RWPE1 (cell line): ENCODE measurements at places on chromosomes 4 and X.

- no peak for DNase-seq
These were observed 7.0 kb downstream of the RTL5 start for GRCh38 chrX:72124540-72125201.

- DNase-seq = no peak
These were observed 550.3 kb downstream of the SMARCA1 start for GRCh38 chrX:128973033-128973432.

- no peak for DNase-seq
These were observed 212.4 kb downstream of the NR3C2 start for GRCh38 chr4:148229798-148230197.

DNA sequence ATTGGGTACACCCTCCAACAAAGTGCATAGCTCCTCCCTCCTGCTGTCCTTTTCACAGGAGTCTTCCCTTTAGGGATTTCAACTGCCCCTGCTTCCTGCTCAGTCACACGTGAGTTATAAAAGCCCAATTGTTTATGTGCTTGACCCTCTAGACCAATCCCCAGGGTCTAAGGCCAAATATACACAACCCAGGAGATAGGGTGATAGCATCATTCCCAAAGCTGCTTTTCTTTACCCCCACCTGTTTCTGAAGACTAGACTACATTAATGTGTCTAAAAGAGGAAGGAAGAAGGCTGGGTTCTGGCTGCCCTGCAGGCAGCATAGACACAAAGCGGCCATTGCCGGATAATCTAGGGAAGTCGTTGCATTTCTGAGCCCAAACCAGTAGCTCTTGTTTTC is 526.7 kb upstream of the FRG1 start:
- no peak for DNase-seq

DNA sequence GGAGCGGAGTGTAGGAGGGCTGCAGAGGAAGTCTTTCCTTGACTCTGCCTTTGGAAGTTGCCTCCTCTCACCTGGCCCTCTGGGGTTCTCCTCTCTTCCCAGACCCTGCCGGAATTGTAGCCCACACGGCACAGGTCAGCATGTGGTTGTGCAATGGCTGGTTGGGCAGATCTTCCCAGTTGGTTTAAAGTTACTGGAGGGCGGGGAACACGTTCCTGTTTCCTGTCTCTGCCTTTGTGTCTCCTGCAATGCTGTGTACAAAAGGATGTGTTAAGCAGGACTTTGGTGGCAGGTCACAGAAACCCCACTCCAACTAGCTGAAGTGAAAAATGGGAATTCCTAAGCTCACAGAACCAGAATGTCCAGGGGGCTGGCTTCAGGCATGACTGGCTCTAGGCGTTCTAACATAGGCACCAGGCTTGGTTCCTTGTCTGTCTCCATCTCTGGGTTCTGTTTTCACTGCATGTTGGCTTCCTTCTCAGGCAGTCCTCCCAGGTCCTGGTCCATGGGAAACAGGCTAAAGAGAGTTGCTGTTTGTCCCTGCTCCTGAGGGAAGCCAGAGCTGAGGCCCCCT is 19.9 kb downstream of the SORCS2 start:
- no peak for DNase-seq

- no peak for DNase-seq
These were observed 674.8 kb downstream of the RAPGEF2 start for GRCh38 chr4:159777689-159778088.

DNA sequence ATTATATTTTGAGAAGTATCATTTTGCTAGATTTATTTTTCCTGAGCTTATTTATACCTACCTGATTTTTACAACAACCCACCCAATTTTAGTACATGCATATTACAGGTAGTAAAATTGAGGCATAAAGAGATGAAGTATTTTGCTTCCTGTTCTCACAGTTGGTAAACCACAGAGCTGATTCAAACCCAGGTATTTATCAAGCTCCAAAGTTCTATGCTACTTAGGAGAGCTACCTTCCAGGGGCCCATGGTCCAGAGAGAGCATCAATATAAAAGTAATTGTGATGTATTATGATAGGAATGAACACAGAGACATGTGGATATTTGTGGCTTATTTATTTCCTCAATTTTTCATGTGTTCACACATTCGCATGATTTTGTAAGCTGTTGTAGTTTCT is 20.2 kb upstream of the GBA3 start:
- DNase-seq = no peak

GRCh38 chr4:3486541-3487540 is 23.7 kb downstream of the DOK7 start:
- DNase-seq = no peak

DNA sequence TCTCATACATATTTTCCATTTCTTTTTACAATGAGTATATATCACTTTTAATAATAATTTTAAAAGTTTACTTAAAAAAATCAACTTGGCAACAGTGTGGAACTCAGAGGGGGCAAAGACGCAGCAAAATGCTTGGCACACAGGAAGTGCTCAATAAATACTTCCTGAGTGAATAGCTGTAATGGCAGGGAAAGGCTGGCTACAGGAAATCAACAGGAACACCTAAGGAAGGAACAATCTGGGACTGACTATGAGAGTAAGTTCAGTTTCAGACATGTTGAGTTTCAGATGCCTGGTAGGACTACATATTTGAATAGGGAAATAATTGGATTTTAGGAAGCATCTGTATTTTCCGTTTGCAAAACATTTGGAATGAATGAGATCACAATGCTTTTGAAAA is 137.6 kb downstream of the SCLT1 start:
- no peak for DNase-seq

DNA sequence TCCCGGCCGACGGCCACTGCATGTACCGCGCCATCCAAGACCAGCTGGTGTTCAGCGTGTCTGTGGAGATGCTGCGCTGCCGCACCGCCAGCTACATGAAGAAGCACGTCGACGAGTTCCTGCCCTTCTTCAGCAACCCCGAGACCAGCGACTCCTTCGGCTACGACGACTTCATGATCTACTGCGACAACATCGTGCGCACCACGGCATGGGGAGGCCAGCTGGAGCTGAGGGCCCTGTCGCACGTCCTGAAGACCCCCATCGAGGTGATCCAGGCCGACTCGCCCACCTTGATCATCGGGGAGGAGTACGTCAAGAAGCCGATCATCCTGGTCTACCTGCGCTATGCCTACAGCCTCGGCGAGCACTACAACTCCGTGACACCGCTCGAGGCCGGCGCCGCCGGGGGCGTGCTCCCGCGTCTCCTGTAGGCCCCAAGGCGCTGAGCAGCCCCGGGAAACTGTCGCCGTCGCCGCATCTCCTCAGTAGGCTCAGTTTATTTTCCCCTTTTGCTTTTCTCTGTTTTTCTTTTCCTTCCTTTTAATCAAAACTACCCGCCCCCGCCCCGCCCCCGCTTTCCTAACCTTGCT is 799 bp downstream of the OTUD6A start:
- no peak for DNase-seq

GRCh38 chrX:40646489-40647306 is 663 bp downstream of the CXorf38 start:
- peak; percentile 4 for DNase-seq

- DNase-seq = no peak
These were observed 899.5 kb upstream of the INTU start for GRCh38 chr4:126733301-126733700.

DNA sequence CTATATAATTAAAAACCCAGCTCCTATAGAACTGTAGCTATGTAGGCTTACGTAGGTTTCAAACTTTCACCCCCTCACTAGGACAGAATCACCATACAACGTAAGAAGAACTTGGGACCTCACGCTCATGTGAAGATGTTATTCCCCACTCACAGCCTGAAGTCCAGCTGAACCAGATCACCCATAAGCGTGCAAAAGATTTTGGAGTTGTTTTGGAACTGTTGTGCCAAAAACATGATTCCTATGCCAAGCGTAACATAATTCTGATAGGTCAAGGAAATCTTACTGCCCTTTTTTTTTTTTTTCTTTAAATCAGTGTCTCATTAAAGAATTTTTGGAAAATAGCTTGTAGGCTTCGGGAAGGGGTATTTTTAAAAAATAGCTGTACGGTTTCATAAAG is 57.0 kb downstream of the LCORL start:
- no peak for DNase-seq

DNA sequence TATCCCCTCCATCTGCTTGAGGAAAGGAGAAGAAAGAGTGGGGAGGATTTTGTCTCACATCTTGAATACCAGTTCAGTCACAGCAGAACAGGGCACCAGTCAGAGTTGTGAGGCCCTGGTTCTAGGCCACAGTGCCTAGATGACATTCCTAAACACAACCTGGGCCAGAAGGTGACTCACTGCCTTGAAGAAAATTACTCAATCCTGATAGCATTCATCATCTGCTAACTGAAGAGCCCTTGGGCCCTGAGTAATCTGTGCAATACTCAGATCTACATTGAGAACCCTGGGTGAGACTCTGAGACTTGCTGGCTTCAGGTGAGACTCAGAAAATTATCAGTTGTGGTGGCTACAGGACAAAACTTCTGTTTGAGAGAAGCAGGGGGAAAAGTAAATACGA is 20.5 kb upstream of the PRR32 start:
- DNase-seq = no peak

- no peak for DNase-seq
These were observed 13.4 kb upstream of the PLCXD1 start for GRCh38 chrX:267771-268261.

DNA sequence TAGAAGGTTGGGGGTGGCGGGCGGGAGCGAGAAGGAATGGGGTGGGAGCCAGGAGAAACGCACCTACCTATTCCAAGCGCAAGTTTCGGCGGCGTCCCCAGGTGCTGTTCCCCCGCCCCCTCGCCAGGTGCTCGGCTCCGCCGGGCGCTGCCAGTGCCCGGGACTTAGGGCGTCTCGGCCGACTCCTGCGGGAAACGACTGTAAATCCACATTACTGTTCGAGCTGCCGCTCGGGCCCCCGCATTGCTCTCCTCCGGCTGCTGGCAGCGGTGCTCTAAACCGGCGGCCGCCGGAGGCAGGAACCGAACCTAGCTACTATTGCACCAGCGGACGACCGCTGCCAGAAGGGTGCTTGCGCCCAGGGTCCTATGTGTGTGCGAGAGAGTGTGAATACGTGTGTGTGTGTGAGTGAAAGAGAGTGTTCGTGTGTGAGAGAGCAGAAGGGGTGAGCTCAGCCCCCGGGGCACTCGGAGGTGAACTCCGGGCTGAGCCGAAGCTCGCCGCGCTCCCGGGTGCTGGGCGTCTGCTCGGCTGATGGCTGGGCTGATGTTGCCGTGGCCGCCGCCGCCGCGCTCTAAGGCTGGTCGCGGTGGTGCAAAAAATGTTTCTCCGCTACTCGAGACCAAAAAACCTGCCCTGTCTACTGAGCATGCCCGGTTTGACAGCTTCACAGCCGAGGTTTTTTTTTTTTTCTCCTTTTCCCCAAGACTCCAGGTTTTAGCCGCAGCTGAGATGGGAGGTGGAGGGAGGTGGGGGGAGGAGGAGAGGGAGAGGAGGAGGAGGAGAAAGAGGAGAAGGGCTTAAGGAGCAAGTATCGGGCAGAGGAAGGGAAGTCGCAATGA is 115.7 kb upstream of the TEX13C start:
- DNase-seq = no peak

- DNase-seq = peak; percentile 69
These were observed 93.3 kb downstream of the ANXA3 start for GRCh38 chr4:78644744-78645330.

- DNase-seq = no peak
These were observed 8.0 kb downstream of the MSX1 start for GRCh38 chr4:4867375-4868039.

GRCh38 chr4:123453061-123453680 is 56.6 kb downstream of the SPRY1 start:
- no peak for DNase-seq
